Lower lobe of right lung (tissue), 2 donors: ENCODE measurements at places on chromosomes 16 and 17. TPM values are rescaled to one million over a fixed set of nuclear protein-coding genes. Genes with fewer than 3 reads are reported as not detected.

MVD gene
- total RNA-seq: 71.8 TPM

DNA sequence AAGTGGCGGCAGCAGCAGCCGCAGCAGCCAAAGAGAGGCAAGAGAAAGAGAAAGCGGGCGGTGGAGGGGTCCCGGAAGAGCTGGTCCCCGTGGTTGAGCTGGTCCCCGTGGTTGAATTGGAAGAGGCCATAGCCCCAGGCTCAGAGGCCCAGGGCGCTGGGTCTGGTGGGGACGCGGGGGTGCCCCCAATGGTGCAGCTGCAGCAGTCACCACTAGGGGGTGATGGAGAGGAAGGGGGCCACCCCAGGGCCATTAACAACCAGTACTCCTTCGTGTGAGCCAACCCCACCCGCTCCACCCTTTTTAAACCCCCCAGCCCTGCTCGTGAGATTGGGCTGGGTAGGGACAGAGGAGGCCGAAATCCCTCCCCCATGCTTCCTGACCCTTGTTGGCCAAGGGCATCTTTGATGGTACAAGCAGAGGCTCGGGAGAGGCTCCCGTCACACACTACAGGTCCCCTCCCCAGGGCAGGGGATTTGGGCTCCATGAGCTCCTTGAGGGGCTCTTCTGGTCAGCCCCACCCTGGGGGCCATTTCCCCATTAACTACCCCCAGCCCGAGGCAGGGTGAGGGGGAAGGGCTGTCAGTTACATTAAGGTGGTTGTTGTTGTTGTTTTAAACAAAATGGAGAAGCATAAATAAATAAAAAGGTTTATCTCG is 4.6 kb upstream of the ATP2A1 start:
- no peaks in the 10 kb centered on the region for H3K4me1 ChIP-seq
- H3K36me3 ChIP-seq: peaks cover 54% of the 10 kb centered on the region
- no peak overlapping the region for H3K27ac ChIP-seq
- no peaks in the 10 kb centered on the region for H3K27me3 ChIP-seq
- H3K4me3 ChIP-seq: no peak overlapping the region

DNA sequence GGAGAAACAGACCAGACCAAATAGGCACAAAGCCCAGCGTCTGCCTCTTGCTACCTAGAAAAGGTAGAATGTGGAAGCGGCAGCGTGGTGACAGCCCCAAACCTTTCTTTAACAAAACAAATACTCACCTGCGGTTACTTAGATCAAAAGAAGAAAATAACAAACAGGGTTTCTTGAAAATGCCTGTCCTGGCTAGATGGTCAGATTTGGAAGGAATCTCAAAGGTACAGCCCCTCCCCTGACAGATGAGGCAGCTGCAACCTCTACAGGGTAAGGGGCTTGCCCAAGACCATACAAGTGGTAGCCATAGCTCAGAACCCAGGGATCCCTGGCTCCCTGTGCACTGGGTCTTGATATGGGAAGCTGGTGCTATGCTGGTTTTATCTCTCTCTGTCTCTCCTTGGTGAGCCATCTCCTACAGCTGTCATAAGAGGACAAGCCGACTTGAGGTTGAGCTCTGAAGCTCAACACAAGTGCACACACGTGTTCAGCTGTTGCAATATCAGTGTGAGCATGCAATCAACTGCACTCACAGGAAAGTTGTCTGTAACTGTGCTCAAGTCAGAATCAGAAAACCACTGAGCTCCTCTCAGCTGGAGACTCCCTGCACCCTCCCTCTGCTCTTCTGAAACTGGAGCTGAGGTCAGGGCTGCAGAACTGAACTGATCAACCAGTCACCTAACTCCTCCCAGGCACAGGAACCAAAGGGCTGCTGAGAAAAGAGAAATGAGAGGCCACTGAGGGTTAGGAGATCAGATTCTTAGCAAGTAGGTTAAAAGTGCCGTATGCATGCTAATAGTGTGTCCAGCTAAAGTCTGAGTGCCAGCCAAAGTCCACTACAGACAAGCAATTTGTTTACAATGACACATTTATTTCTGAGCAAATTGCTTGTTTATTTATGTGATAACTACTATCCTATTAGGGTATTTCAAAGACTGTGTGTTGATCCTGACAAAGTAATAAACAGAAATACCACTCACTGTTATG is 6.1 kb upstream of the RNF157 start:
- no peak overlapping the region for H3K27ac ChIP-seq
- no peaks in the 10 kb centered on the region for H3K36me3 ChIP-seq
- H3K4me1 ChIP-seq: peaks cover 24% of the 10 kb centered on the region
- peaks cover 10% of the 10 kb centered on the region for H3K27me3 ChIP-seq

ARHGDIA gene
- 331 TPM for total RNA-seq

- H3K4me1 ChIP-seq: no peaks in the 10 kb centered on the region
- H3K27me3 ChIP-seq: no peaks in the 10 kb centered on the region
- H3K4me3 ChIP-seq: no peak overlapping the region
- H3K27ac ChIP-seq: no peak overlapping the region
- no peak for DNase-seq
- no peaks in the 10 kb centered on the region for H3K36me3 ChIP-seq
Observed at GRCh38 chr16:57723170-57723569, 12.4 kb upstream of the KATNB1 start.

- no peak for DNase-seq
- no peaks in the 10 kb centered on the region for H3K4me1 ChIP-seq
- H3K4me3 ChIP-seq: no peak overlapping the region
- H3K27ac ChIP-seq: no peak overlapping the region
- no peaks in the 10 kb centered on the region for H3K36me3 ChIP-seq
- no peaks in the 10 kb centered on the region for H3K27me3 ChIP-seq
Observed at GRCh38 chr16:65908568-65908967, 457.9 kb upstream of the CDH5 start.

- no peak overlapping the region for H3K27ac ChIP-seq
- DNase-seq: no peak
- H3K4me3 ChIP-seq: no peak overlapping the region
- H3K36me3 ChIP-seq: no peaks in the 10 kb centered on the region
- H3K4me1 ChIP-seq: peaks cover 6% of the 10 kb centered on the region
- peaks cover 75% of the 10 kb centered on the region for H3K27me3 ChIP-seq
Observed at GRCh38 chr16:54289945-54290832, 3.6 kb upstream of the IRX3 start.

GRCh38 chr16:81096715-81097208 is 567 bp upstream of the GCSH start:
- peaks cover 16% of the 10 kb centered on the region for H3K4me1 ChIP-seq
- H3K4me3 ChIP-seq: peak overlapping the region; percentile 90
- H3K36me3 ChIP-seq: no peaks in the 10 kb centered on the region
- DNase-seq: no peak
- peak overlapping the region; percentile 50 for H3K27ac ChIP-seq

GRCh38 chr17:80443916-80444643 is 29.1 kb downstream of the ENDOV start:
- no peaks in the 10 kb centered on the region for H3K27me3 ChIP-seq
- H3K36me3 ChIP-seq: no peaks in the 10 kb centered on the region
- H3K27ac ChIP-seq: no peak overlapping the region
- H3K4me3 ChIP-seq: no peak overlapping the region

DNA sequence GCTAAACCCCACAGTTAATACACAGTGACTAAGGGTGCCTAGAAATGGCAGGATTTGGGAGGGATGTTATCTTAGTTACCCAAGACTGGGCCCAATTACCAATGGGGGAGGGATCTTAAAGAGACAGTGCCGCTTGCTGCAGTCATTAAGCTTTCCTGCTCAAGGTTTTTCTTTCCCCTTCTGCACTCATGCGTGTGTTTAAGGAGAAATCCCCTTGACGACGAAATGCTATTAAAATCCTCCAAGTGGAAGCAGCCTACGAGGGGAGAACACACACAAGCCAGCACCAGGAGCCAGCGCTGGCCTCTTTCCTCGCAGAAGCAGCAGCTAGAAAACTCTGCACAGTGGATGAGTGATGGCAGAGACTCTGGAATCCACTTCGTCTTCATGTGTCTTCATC is 22.0 kb downstream of the SALL1 start:
- DNase-seq: no peak
- no peaks in the 10 kb centered on the region for H3K4me1 ChIP-seq
- no peak overlapping the region for H3K4me3 ChIP-seq
- no peak overlapping the region for H3K27ac ChIP-seq
- no peaks in the 10 kb centered on the region for H3K36me3 ChIP-seq

NF1 gene
- 53.1 TPM for total RNA-seq

HSD3B7 gene
- 23.6 TPM for total RNA-seq

DNA sequence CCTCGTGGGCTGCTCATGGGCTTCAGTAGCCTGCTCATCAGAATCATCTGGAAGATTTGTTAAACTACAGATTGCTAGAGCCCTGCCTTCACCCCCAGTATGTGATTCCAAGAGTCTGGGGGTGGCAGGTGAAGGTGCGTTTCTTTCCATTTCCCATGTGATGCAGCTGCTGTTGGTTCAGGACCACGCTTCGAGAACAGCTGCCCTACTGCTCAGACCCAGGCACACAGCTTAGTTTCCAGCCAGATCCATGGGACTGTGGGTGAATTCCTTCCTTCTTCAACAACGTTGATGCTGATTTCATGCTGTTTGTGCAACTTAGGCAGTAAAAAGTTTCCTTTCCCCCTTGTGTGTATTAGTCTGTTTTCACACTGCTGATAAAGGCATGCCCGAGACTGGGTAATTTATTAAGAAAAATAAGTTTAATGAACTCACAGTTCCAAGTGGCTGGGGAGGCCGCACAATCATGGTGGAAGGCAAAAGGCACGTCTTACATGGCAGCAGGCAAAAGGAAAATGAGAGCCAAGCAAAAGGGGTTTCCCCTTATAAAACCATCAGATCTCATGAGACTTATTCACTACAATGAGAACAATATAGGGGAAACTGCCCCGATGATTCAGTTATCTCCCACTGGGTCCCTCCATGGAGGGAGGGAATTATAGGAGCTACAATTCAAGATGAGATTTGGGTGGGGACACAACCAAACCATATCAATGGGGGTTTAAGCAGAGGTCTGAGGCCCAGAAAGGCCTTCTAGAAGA is 159.2 kb downstream of the XYLT1 start:
- H3K4me3 ChIP-seq: no peak overlapping the region
- H3K4me1 ChIP-seq: peaks cover 19% of the 10 kb centered on the region
- no peaks in the 10 kb centered on the region for H3K36me3 ChIP-seq

DNA sequence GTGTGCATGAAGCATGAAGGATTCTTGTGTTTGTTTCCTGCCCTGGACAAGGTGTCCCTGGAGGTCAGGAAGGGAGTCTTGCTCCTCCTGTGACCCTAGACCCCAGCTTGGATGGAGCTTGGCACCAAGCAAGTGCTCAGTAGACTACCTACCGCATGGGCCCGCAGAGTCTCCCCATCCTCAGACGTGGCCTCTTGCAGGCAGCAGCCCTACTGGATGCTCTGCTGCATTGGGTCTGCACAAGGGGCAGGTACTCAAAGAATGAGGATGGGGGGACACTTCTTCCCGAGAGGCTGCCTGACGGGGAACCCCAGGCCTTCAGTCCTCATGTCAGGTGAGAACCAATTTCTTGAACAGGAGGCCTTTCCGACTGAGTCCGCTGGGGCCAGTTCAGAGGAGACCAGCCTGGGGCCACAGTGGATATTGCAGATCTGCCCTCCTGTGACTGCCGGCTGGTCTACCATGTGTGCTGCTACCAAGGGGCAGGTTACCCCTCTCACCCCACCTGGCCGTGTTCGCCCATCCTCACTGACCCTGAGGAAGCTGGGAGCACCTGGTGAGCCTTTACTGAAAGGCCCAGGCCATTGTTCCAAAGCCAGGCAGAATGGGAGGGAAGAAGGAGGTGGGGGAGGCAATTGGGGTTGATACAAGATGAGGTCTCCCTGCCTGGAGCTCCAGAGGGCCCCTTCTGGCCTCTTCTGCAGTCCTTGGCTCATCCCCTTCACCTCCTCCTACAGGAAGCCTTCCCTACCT is 206.3 kb downstream of the RAB11FIP4 start:
- H3K36me3 ChIP-seq: no peaks in the 10 kb centered on the region
- no peaks in the 10 kb centered on the region for H3K27me3 ChIP-seq
- no peak for DNase-seq
- H3K4me1 ChIP-seq: peaks cover 14% of the 10 kb centered on the region

DNA sequence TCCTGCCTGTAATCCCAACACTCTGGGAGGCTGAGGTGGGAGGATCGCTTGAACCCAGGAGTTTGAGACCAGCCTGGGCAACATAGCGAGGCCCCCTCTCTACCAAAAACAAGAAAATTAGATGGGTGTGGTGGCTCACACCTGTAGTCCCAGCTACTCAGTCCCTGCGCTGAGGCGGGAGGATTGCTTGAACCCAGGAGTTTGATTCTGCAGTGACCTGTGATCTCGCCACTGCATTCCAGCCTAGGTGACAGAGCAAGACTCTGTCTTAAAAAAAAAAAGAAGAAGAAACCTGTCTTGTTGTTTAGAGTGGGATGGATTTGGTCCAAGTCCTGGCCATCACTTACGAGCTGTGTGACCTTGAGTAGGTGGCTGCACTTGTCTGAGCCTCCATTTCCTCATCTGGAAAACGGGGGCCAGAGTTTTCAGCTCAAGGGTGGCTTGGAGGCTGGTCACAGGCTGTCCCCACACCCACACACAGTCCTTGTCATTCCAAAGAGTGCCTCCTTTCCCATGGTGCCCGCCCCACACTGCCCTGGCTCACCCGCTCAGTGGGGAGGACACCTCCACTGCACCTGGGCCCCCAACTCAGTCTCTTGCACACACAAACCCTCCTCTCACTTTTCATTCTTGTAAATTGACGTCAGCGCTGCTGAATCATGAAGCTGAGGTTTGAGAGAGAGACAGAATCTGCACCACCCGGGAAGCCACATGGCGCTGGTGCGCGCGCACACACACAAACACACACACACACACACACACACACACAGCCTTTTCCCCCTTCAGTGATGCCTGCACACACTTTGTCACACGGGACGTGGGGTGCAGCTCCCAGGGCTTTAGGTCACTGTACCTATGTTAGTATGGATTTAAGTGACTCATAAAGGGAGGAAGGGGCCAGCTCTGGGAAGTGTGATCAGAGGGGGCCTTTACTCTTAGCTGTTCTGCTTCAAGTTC is 4.2 kb downstream of the SOCS1 start:
- H3K4me3 ChIP-seq: peak overlapping the region; percentile 90
- peaks cover 5% of the 10 kb centered on the region for H3K36me3 ChIP-seq
- no peak overlapping the region for H3K27ac ChIP-seq
- peaks cover 27% of the 10 kb centered on the region for H3K4me1 ChIP-seq

- no peak overlapping the region for H3K4me3 ChIP-seq
- no peaks in the 10 kb centered on the region for H3K36me3 ChIP-seq
- no peaks in the 10 kb centered on the region for H3K27me3 ChIP-seq
- no peaks in the 10 kb centered on the region for H3K4me1 ChIP-seq
- no peak for DNase-seq
Observed at GRCh38 chr17:74190154-74190553, 13.3 kb upstream of the RPL38 start.

SLC25A39 gene
- total RNA-seq: 76.1 TPM

FZD2 gene
- 7.4 TPM for total RNA-seq

TPSAB1 gene
- total RNA-seq: 103 TPM

DNA sequence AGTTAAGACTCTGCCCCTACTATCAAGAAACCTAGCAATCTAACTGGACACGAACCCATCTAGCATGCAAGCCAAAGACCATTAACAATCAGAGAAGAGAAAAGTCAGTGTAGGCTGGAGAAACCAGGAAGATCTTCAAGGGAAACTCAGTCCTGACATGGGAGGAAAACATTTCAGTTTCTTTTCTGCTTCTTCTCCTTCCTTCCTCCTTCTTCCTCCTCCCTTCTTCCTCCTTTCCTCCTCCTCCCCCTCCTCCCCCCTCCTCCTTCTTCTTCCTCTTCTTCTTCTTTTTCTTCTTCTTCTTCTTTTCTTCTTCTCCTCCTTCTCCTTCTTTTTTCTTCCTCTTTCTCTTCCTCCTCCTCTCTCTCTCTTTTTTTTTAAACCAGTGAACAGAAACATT is 29.6 kb upstream of the SHISA9 start:
- no peak overlapping the region for H3K27ac ChIP-seq
- H3K4me3 ChIP-seq: no peak overlapping the region
- H3K4me1 ChIP-seq: no peaks in the 10 kb centered on the region
- H3K36me3 ChIP-seq: no peaks in the 10 kb centered on the region
- no peak for DNase-seq

TNFRSF17 gene
- 1.4 TPM for total RNA-seq

KRTAP4-6 gene
- not detected for total RNA-seq

- no peaks in the 10 kb centered on the region for H3K36me3 ChIP-seq
- no peaks in the 10 kb centered on the region for H3K4me1 ChIP-seq
Observed at GRCh38 chr17:77670173-77670572, 288.3 kb upstream of the TNRC6C start.
